ENCODE measurements at places on chromosomes 3 and 15.

DNA sequence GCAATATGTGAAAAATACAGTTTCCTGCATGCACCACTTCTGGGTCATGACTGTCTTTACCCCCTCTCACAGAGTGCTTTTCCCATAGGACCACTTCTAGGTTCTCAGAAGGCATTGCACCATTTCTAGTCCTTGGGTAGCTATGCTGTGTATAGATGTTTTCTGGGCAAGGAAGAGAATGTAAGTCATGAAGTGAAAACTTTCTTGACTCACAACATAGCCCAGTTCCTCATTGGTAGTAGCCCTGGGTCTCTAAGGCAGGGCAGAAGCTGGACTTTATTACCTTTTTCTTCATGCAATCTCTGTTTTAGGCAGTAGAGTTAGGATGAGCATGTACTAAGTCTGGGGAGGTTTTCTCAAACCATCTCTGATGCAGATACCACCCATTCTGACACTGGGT is 203.1 kb downstream of the EPHB1 start:
- ATAC-seq: no peak

- no peak for ATAC-seq
Observed at GRCh38 chr3:53102601-53103147, 27.6 kb downstream of the RFT1 start.

GRCh38 chr15:90036343-90036742 is 35.2 kb downstream of the ZNF710 start:
- no peak for ATAC-seq

DNA sequence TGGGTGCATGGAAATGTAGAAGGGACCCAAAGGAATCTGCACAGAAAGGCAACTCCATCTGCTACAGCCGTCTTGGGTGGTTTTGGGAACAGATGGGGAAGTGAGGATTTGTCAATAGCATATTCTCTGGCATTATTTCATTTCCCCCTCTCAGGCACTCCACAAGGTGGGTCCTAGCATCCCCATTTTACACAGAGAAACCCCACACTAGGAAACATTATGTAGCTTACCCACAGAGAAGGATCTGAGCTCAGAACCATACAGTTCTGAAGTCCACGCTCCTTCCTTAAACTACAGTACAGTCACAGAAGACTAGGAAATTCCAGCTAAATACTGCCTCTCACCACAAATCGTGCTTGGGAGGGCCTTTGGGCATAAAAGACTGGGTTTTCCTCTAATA is 61.2 kb upstream of the CTNNB1 start:
- ATAC-seq: no peak

DNA sequence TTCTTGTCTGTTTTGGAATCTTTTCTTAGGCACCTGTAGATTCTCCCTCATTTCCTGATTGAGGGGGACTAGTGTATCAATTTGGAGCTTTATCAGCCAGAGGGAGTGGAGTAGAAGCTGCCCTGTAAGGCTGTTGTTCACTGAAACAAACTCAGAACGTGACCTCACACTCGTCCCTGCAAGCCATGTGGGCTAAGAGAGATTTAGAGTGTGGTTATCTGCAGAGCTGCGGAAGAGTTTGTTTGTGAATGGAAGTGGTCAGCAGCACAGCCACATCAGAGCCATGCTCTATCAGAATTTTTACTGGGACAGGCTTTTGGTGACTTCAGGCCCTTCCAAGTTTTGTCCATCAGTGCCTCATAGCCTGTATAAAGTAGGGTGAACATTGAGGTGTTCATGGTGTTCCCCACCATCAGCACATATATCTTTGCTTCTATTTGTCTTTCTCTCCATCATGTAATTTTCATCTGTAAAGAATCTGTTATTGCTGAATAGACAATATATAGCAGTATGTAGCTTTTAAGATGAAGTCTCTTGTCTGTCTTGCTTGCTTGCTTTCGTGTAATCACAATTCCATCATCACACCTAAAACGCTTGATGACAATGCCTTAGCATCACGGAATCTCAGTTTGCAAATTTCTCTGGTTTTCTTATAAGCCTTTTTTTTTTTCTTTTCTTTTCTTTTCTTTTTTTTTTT is 37.0 kb downstream of the LARS2 start:
- no peak for ATAC-seq

GRCh38 chr3:24111711-24112110 is 166.6 kb downstream of the NR1D2 start:
- ATAC-seq: no peak

- no peak for ATAC-seq
Observed at GRCh38 chr3:61353382-61353781, 102.1 kb upstream of the FHIT start.

GRCh38 chr3:64617610-64618009 is 70.2 kb downstream of the ADAMTS9 start:
- no peak for ATAC-seq

All from gastroesophageal sphincter (tissue), 4 donors.